ENCODE measurements at places on chromosomes 12 and 14.
A peak's percentile ranks its signal among the peaks of the same experiment; 100 is the strongest.

DNA sequence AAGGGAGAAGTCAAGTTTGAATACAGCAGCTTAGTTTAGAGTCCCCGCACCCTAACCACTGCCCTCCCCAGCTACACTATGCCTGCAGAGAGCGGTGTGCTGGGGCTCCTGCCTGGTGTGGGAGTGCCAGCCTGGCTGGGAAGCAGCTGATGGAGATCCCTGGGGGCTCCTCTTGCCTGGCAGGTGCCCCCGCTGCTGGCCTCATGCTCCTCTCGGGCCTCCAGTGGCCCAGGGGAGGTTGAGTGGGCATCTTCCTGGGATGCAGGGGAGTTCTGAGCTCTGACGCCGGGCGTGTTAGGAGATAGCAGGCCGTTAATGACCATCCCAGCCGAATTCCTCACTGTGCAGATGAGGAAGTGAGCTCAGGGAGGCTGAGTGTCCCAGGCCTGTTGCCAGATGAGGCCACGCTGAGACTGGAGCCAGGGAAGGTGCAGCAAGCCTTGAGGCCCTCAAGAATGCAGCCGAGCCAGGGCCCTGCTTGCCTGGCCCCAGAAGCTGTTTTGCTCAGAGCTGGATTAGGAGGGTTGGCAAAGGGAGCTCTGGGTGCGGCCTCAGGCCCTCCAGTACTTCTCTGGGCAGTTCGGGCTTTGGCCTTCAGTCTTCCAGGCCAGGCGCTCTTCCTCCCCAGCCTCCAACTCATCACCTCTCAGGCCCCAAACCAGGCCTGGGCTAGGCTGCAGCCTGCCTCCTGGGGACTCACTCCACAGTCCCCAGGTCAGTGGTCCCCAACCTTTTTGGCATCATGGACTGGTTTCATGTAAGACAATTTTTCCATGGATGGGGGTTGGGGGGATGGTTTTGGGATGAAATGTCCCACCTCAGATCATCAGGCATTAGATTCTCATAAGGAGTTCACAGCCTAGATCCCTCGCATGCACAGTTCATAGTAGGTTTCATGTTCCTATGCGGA is 6.6 kb upstream of the CYP46A1 start:
- DNase-seq = peak; percentile 22

GRCh38 chr12:6775185-6776174 is 3.2 kb downstream of the LAG3 start:
- DNase-seq = no peak

GRCh38 chr12:70190262-70191010 is 52.8 kb upstream of the CNOT2 start:
- DNase-seq = no peak

DNA sequence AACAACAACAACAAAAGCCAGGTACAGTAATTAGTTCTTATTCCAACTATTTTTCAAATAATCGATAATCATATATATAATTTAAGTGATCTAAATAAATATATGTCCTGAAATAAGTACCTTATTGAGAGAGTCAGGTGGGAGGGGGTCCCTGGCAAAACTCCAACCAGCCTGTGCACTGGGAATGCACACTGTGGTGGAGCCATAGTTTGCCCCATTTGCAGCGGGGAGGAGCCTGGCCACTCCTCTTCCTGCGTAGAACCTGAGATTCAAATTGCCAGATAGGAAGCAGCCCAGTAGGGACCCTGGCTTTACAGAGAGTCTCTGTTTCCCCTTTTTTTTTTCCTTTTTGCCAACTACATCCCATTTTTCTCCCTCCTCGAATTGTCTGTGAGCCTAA is 26.4 kb downstream of the CPNE8 start:
- no peak for DNase-seq

- DNase-seq = no peak
Observed at GRCh38 chr14:65373016-65373670, 39.4 kb upstream of the FUT8 start.

GRCh38 chr14:68854421-68854820 is 61.6 kb upstream of the ZFP36L1 start:
- DNase-seq = no peak

DNA sequence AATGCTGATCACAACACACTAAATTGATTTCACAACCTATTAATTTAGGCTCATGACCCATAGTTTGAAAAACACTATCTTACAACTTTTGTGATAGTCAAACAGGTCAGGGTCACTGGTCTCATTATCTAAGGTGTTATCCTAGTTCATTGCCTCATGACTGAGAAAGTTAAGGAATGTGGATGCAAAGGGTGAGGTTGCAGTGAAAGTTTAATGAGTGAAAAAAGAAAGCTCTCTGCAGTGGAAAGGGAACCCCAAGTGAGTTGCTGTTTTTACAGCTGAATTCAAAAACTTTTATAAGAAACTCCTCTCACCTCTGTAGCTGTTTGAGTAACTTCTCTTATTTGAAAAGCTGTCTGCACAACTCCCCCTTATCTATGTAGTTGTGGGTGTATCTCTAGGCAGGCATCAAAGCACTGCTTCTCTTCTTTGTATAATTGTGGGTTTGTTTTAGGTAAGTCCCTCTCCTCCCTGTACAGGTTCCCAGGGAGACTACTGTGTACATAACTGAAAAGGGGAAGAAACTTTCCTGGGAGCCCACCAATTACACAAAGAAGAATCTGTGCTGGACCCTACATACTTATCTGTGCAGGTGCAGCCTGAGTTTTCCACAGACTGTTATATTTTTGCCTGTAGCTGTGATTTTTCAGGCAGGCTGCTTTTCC is 18.9 kb downstream of the DNAL1 start:
- no peak for DNase-seq

DNA sequence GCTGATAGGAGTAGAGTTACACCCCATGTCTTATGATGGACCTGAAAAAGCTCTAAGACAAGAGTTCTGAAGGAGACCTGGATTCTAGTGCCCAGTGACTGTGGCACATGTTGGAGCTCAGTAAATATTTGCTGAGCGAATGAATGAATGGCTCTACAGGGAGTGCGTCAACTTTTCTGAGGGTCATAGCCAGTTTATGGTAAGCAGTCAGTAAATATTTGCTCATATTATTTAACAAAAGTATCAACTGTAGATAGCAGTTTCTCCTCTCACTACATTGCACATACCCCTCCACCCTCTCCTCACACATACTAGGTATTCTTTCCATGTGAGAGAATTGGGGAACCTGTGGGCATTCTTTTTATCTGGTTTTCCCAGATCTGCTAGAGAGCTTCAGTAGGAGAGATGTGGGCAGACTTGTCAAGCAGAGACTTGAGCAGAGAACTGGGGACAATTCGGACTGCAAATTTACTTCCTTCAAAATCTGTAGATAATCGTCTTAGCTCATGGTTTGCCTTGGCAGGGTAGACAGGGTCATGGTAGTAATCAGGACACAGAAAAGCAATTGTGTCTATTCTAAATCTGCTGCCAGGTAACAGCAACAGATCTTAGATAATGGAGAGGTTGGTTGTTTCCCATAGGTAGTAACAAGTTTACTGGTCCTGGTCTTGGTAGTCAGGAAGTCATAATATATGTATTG is 5.7 kb downstream of the SLC4A8 start:
- DNase-seq = no peak

GRCh38 chr14:28142400-28143015 is 624.1 kb upstream of the FOXG1 start:
- DNase-seq = peak; percentile 37

GRCh38 chr14:75989134-75989533 is 3.6 kb downstream of the IFT43 start:
- DNase-seq = no peak

DNA sequence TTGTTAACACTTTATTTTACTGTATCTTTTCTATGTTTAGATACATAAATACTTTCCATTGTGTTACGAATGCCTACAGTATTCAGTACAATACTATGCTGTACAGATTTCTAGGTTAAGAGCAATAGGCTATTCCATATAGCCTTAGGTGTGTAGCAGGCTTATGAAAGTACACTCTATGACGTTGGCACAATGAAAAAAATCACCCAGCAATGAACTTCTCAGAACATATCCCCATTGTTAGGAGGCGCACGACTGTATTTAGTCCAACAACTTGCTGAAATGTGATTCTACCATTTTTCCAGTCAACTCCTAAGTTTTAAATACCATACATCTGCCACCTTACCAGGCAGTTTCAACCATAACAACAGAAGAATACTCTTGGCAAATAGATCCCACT is 1.8 kb downstream of the PARP11 start:
- DNase-seq = no peak

GRCh38 chr14:22819151-22819988 is 4.1 kb upstream of the SLC7A7 start:
- DNase-seq = no peak

- DNase-seq = peak; percentile 81
Observed at GRCh38 chr12:113424915-113425823, 3.0 kb downstream of the SDSL start.

- no peak for DNase-seq
Observed at GRCh38 chr14:63405715-63406114, 87.0 kb upstream of the GPHB5 start.

DNA sequence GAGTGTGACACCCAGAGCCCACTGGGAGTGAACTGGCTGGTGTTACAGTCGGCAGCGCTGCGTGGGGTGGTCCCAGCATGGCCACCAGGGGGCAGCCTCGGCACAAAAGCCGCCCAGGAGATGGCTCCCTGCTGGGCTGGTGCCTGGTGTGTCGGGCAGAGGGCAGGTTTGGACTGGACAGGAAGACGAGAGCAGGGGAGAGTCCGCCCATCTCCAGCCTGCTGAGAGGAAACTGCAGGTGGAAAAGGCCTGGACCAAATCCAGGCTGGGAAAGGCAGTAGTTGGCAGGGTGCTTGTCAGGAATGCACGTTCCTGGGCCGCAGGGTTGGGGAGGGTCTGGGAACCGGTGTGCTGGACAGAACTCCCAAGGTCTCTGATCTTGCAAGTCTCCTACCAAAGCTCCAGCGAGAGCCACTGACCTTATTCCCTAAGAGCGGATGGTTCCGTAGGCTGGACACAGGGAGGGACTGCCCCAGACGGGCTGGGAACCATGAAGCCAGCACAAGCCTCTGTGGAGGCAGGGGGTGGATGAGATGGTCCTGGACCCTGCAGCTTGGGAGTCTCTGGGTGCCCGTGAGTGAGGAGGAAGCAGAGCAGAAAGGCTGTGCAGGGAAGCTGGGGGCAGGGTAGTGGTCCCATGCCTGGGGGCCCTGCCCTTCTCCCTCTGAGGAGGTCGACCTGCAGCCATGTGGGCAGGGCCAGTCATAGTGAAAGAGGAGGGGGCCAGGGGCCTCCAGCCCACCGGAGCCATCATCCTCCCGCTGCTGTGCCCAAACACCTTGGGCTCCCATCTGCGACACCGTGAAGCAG is 1.8 kb downstream of the AHNAK2 start:
- DNase-seq = peak; percentile 89

DNA sequence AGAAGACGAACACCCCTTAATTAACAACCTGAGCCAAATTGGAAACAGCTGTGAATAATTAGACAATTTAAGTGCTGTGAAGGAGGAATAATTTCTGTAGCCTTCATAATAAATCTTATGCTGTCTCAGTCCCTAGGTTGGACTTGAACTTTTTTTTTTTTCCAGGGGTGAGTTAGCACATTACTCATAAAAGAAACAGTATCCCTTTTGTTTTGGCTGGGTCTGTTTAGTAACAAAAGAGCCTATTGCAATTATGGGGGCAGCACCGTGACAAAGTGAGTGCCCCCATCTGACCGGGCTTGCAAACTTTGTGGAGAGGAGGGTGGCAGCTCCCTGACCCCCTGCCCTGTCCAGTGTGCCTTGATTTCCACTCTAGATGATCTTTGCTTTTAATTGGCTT is 167.4 kb downstream of the DICER1 start:
- no peak for DNase-seq

DNA sequence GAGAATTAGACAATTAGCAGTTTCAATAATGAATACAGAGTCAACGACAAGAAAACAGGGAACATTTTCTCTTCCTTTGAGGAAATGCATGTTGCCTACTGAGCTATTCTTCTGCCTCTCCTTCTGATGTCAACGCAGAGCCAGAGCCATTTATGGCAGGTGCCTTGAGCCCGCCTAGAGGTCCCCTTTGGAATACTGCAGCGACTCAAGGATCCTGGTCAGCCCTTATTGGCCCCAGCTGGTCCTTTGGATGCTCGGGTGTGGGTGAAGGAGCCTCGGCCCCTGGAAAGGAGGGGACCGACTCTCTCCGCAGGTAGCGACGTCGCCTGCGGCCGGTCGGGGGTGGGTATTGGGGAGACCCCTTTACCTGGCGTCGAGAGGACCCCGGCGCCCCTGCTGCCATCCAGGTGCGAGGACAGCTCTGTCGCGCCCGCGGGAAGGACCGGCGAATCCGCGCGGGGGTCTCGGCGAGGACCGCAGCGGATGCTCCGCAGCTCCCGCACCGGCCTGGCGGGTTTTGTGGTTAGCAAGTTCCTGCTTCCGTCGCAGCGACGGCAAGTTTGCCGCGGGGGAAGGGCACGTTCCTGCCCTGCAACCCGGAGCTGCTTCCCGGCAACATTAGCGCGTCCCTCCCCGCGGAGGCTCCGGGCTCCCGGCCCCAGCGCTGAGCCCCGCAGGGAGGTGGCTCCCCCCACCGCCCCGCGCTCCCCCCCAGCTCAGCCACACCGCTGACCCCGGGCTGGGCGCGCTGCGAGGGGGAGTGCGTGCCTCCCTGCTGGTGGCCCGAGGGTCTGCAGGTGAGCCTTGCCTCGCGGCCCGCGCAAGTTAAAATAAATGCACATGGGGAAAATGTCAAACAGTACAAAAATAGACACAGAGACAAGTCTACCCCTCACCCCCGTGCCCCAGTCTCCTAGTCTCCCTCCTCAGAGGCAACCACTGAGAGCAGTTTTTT is at the start of gene MANSC1:
Gene MANSC1 (minus strand): TSS at position 532 of the 955 bp plus-strand sequence. CDS start 6,928 bp downstream, outside the sequence.
- peak; percentile 83 for DNase-seq

- DNase-seq = no peak
Observed at GRCh38 chr14:49553106-49553505, 33.1 kb downstream of the RPS29 start.

- no peak for DNase-seq
Observed at GRCh38 chr14:20384321-20384720, 29.0 kb downstream of the TEP1 start.

- peak; percentile 17 for DNase-seq
Observed at GRCh38 chr14:101118746-101119591, 215.4 kb upstream of the RTL1 start.

- no peak for DNase-seq
Observed at GRCh38 chr12:127041985-127042625, 1224.9 kb upstream of the TMEM132C start.

GRCh38 chr12:101327051-101327450 is 47.1 kb downstream of the UTP20 start:
- no peak for DNase-seq

GRCh38 chr12:80512781-80513180 is 68.7 kb downstream of the PTPRQ start:
- no peak for DNase-seq

- DNase-seq = no peak
Observed at GRCh38 chr14:30064454-30064853, 136.8 kb upstream of the PRKD1 start.

- DNase-seq = peak; percentile 78
Observed at GRCh38 chr14:91545946-91546716, 36.0 kb upstream of the PPP4R3A start.

DNA sequence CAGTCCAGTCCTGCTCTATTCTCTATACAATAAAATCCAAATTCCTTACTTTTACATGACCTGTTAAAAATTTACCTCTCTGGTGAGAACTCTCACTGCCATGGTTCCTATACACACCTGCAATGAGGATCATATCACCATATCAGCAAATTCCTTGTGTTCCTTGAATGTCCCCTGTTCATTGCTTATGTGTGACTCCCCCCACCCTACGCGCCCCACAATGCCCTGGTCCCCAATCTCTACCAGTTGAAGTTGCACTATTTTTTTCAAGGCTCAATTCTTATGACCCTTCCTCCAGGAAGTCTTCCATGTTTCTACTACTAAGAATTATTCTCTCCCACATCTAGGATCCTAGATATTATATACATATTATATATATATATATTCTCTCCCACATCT is 82.2 kb upstream of the NEDD1 start:
- DNase-seq = no peak

- DNase-seq = no peak
Observed at GRCh38 chr12:55696141-55696540, 11.6 kb downstream of the ITGA7 start.
